ENCODE measurements at places on chromosomes 1 and 21.

DNA sequence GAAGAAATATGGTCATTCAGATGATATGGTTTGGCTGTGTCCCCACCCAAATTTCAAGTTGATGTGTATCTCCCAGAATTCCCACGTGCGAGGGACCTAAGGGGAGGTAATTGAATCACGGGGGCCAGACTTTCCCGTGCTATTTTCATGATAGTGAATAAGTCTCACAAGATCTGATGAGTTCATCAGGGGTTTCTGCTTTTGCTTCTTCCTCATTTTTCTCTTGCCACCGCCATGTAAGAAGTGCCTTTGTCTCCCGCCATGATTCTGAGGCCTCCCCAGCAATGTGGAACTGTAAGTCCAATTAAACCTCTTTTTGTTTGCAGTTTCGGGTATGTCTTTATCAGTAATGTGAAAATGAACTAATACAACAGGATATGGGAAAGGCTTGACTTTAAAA lies 1.4 kb upstream of the DPM3 start:
- DNase-seq = no peak

- no peak for DNase-seq
Measured at GRCh38 chr1:110462964-110463363, 12.0 kb downstream of the PROK1 start.

- DNase-seq = no peak
Measured at GRCh38 chr1:113394043-113394862, 3.9 kb downstream of the MAGI3 start.

DNA sequence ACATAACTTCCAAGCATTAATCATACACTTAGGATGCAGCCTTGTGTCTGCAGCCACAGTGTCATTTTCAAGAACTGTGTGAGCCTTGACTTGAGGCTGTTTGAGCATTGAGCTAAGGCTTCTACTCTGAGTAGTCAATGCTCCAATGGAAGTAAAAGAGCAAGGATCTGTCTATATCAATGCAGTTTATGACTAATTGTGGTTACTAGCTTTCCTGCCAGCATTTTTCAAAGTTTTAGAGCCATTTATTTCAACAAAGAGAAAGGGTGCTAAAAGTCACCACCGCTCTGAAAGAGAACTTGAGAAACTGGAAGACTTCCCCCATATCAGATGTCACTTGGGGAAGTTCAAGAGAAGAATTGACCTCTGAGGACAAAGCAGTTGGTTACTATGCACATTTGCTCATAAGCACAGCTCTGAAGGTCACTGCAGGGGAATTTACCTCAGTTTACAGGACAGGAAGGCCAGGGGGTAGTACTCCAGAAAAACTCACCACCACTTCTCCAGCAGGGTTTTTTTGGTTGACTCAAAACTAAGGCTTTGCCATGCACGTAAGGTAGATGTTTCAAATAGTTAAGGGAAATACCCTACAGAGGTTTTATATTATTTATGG lies 24.5 kb upstream of the RGS1 start:
- no peak for DNase-seq

DNA sequence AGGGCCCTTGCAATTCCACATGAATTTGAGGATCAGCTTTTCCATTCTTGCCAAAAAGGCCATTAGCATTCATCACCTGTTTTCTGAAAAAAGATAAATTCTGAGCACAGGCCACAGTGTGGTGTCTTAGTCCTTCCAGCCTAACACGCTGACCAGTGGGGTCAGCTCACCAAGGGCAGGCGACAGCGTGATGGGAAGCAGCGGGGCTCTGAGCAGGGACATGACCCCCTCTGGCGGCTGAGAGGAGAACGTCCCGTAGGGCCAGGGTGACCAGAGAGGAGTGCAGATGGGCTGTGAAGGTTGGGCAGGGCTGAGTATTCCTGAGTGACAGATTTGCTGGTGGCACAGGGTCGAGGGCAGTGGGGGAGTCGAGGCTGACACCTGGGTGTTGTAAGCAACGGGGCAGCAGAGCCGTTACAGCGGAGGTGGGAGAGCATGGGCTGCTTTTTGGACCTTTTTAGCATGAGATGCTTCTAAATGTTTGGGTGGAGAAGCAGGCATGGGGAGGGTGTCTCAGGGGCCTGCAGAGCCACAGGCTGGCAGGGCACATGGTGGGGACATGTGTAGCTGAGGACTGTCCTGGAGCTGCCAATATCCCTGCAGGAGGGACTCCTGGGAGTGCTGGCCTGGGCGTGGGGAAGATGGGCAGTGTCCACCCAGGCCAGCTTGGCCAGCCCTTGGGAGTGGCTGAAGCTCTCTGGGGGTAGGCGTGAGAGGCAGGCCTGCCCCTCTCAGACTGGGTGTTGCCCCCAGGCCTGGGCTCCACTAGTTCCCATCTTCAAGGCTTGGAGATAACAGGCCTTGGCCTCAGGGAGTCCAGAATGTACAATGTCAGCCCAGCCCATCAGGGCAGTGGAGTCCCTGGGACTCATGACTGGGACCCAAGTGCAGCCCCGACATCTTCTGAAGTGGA lies 8.6 kb upstream of the CALML6 start:
- peak; percentile 90 for DNase-seq

GRCh38 chr1:229326601-229327000 lies 16.2 kb downstream of the CCSAP start:
- no peak for DNase-seq

DNA sequence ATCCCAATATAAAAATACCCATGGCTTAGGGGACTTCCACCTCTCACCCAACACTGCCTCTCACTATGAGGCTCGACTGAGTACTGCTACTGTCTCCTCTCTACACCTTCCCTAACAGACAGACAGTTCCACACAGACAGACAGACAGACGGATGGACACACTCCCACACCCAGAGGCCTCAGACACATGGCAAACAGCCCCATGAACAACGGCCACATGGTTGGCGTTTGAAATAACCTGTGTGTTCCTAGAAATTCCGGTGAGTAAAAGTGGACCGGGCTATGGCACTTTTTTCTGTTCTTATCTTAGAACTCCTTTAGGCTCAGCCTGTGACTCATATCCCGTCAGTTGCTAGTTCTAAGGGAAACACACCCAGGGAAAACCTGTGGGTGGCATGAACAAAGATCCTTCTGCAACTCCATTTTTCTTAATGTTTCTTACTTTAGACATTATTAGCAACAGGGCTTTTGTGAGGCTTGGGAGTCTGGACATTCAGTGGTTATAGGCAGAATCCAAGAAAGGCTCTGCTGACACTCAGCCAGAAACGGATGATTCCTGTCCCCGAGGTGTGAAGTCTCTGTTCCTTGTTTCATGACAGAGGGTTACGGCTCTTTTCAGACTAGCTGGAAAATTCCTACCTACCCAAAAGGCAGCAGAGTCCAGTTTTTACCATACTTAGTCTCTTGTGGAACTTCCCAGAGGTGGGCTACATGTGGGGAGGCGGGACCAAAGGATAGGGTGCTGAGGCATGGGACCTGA lies 90.5 kb upstream of the TLR5 start:
- no peak for DNase-seq

DNA sequence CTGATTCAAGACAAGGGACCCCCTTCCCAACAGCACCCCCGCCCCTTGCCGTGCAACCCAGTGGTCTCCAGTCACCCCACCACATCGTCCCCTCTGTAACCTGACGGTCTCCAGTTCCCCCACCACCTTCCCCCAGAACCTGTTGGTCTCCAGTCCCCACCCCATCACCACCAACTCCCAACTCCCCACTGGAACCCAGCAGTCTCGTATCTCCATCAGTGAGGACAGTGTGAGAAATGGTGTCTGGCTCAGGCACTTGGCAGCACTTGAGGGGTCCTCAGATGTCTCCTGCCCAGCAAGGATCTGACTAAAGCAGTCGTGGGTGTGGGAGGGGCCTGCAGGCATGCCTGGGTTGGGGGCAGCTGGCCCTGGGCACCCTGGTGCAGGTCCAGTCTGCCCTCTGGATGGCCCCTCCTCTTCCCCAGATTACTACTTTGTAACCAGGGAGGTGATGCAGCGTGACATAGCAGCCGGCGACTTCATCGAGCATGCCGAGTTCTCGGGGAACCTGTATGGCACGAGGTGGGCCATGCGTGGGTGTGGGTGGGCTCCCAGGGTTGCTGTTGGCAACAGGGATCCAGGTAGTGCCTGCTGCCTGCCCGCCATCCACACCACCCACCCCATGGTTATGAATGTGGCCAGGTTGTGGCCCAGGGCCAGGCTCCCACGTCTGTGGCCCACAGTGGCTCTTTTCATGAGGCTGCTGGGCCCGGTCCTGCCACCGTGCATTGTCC lies 3.1 kb upstream of the GJC2 start:
- DNase-seq = no peak

GRCh38 chr1:199399996-199400724 lies 627.4 kb upstream of the NR5A2 start:
- no peak for DNase-seq

- DNase-seq = no peak
Measured at GRCh38 chr1:66893712-66894111, 30.9 kb downstream of the DNAI4 start.

DNA sequence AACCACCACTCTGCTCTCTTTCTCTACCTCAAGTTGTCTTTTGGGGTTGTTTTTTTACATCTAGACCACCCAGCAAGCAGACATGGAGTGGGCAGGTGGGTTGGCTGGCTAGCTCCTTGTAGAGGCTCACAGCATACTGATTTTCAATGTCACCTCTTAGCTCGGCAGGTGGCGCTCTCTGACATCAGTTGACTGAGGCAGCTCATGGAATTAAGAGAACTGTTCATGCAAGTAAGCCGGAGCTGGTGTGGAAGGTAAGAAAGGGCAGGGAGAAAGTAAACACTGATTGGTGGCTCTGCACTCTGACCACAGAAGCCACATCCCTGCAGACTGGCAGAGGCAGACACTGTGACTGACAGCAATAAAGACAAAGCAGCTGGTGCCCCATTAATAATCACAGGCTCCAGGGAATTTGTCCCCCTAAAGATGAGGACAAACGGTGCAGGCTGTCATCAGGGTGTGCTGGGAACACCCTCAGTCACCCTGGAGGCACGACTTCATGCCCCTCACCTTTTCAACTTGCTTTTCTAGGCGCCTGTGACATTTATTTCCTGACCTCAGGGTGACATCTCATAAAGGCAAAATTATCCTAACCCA lies 226.8 kb downstream of the LMX1A start:
- peak; percentile 79 for DNase-seq
